ENCODE measurements at places on chromosomes 4 and X.

DNA sequence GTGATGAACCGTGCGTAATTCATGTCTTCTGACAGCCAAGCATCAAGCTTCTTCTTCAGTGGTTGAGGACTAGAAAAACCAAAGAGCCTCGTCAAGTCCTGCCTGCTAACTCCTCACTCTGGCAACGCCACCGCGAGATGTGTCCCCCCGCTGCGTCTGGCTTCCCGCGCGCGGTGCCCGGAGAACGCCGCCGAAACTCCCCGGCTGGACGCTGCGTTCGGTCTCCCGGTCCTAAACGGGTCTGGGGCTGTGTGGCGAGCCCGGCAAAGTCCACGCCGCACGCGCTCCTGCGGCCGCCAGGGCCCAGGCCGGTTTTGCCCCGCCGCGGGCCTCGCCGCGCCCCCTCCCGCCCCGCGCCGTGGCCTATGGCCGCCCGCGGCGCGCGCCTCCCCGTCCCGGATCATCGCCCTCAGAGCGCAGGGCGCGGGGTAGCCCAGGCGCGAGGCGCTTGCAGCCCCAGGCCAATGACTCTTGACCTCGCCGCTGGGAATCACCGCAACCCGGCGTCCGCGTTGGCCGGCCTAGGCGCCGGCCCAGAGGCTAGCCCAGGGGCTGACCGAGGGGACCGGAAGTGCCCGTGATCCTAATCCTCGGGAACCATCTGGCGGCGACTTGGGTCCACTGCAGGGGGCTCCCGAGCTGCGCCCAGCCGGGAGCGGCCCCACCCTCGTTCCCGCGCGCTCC, at the start of gene AADAT:
Gene AADAT (minus strand): TSS at position 289 of the 684 bp plus-strand sequence. CDS start 266 bp downstream, at position 23.
- no peak for DNase-seq

GRCh38 chr4:88879991-88880390, 177.0 kb downstream of the FAM13A start:
- DNase-seq = no peak

DNA sequence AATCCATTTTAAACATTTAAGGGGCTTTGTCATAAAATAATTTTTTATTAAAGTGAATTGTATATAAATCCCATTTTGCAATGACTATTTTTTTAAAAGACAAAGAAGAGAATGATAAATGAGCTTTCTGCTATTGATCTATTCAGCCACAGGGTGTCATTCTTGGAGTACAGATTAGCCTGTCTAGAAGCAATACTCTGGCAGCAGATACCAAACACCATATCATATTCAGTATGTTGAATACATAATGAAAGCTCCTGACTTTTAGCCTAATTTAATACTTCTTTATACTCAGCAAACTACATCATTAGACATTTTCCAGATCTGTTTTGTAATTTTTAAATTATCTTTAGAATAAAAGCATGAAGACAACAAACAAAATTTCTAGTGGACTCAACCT, 496.3 kb downstream of the PDGFC start:
- no peak for DNase-seq

DNA sequence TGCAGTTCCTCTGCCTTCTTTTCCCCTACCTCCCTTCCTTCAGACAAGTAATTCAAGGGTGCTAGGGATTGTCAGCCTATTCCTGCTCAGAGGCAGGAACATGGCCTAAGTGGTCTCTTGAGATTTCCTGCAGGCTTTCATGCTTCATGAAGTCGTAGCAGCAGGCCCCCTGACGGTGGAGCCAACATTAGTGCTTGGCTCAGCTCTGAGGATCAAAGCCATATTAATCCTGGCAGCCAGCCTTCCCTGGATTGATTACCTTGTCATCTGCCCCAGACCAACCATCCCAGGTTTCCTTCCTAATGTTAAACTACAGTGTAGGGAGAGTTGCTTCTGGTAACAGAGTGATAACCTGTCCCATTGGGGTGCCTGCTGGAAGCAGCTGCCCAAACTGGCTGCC, 84.1 kb downstream of the SLC16A2 start:
- DNase-seq = no peak

- no peak for DNase-seq
Observed at GRCh38 chrX:39556056-39556455, 541.7 kb downstream of the BCOR start.

DNA sequence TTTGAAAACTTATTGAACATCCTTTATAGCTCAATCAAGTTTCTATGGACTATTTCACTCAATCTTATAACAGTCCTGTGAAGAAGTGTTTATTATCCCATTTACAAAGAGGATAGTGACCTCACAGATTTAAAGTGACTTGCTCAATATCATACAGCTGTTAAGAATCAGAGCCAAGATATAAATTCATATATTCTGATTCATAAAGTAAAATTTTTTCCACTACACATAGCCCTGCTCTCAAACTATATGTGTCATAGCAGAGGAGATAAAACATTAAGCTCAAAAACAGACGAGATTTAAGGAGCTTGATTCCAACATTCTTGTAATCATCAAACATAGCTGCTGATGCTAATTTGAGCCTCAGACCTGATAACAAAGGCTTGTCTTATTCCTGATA, 226.8 kb downstream of the CAMK2D start:
- no peak for DNase-seq

- no peak for DNase-seq
Observed at GRCh38 chr4:189032606-189033338, 893.5 kb downstream of the TRIML1 start.

GRCh38 chr4:152415980-152416379, 119.9 kb downstream of the FBXW7 start:
- no peak for DNase-seq

GRCh38 chr4:23135792-23136645, 443.3 kb downstream of the GBA3 start:
- no peak for DNase-seq

DNA sequence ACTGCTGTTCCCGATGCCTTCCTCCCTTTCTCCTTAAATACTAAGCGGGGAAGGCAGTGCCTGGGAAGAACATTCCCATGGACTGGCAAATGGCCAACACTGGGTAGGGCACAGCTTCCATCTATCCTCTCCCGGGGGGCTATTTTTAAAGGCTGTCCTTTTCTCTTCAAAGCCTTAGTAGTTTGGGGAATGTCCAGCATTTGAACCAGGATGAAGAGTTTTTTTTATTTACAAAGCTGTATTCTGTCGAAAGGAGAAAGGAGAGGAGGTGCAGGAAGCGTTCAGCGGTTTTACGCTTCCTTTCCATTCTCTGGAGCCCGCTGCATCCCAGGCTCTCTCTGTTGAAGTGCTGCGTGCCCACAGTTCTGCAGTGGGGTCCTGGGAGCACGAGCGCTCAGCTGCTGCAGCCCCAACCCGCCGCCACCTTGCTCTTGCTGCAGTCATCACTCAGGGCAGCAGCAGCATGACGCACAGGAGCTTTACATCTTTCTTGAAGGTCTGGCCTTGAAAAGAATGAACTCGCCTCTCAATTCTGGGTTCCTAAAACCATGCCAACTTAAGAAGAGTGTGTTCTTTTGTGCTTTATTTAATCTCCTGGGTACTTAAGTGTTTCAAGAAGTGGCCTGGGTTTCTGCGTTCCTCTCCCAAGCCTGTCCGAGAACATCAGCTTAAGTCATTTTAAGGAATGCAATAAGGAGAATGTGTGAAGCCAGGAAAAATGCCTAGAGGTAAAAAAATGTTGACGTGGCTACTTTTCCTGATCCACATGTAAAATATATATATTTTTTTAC, 427.2 kb downstream of the MAPK10 start:
- no peak for DNase-seq

DNA sequence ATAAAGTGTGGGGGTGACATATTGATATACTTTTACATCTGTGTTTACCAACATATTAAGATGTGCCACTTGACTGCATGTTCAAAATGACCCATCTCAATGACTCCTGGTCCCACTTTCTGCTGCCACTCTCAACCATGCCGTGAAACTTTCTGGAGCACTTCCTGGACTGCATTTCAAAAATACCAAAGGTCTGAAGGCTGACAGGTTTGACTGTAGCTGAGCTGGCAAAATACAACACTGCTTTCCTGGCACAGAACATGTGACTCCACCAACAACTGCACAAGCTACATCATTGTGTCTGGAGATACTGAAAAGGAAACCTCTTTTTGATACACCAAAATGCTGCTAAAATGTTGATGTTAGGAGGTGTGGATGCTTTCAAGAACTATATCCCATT, 184.8 kb downstream of the UNC5C start:
- DNase-seq = no peak

- no peak for DNase-seq
Observed at GRCh38 chrX:121903961-121904360, 856.6 kb downstream of the GLUD2 start.

DNA sequence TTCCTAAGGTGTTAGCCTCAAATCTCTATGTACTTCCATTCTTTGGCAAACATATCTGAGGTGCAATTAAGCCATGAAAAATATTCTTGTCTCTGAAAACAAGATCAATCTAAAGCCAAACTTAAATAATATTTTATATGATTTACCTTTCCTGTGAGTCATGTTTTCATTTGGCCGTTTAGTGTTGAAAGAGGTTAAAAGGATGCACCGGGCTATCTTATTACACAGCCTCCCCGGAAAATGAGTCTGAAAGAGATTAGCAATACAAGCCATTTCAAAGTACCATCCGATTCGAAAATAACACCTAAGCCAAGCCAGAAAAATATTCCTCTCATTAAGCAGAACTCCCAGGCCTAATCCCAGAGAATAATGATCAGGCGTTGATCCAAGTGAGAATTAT, 161.5 kb upstream of the EPHA5 start:
- DNase-seq = no peak

DNA sequence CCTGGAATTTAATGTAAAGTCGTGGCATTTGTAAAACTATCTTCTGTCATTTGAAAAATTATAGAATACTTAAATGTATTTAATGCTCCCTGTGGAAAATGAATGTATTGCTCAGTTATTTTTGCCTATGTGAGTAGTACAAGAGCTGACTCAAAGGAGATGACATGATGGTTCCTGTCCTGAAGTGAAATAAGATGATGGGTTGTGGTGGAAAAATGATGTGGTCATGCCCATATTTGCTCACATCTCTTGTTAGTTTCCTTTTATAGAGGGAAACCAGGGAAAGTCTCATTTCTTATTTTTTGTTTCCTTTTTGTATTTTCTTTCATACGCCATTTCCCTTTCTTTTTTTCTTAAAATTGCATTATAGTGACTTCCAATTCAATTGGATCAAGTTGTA, 23.7 kb downstream of the PLS3 start:
- no peak for DNase-seq

DNA sequence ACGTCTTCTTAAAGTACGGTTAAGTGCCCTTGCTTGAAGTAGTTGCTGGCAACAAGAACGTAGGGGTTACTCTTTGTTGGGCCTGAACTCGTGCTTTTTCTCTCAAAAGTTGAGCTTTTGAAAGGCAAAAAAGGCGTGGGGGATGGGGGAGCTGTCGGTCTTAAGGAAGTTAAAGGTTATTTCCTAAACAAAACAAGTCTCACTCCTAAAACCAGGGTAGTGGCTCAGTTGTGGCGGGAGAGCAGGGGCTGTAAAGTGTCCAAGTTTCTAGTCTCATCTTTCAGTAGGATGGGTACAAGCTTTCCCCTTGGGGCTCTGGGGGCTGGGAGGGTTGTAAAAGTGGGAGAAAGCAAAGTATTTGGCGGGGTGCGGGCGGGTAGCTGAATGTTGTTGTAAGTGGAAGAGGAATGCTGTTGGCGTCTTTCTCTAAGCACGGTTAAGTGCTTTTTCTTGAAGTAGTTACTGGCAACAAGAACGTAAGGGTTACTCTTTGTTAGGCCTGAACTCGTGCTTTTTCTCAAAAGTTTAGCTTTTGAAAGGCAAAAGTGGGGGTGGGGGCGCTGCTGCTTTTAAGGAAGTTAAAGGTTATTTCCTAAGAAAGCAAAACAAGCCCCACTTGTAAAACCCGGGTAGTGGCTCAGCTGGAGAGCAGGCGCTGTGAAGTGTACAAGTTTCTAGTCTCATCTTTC, 904 bp upstream of the WDR1 start:
- no peak for DNase-seq

GRCh38 chr4:152613841-152614721, 65.7 kb downstream of the TMEM154 start:
- DNase-seq = no peak

GRCh38 chr4:121938282-121939092, 13.4 kb downstream of the TRPC3 start:
- DNase-seq = no peak

GRCh38 chrX:44922980-44923379, 50.0 kb downstream of the KDM6A start:
- DNase-seq = no peak

Data from stimulated activated CD8-positive, alpha-beta memory T cell treated with anti-CD3 and anti-CD28 coated beads, Interleukin-15, amount 100 ng/mL, for 24 hours (primary cell).